Stimulated activated CD4-positive, alpha-beta T cell treated with anti-CD3 and anti-CD28 coated beads, Interleukin-1b, Interleukin-23, amount 100 ng/mL, for 1 hour (primary cell): ENCODE measurements at places on chromosomes 1 and 21.

GRCh38 chr1:66415866-66416265 is 118.1 kb upstream of the SGIP1 start:
- no peak for DNase-seq

DNA sequence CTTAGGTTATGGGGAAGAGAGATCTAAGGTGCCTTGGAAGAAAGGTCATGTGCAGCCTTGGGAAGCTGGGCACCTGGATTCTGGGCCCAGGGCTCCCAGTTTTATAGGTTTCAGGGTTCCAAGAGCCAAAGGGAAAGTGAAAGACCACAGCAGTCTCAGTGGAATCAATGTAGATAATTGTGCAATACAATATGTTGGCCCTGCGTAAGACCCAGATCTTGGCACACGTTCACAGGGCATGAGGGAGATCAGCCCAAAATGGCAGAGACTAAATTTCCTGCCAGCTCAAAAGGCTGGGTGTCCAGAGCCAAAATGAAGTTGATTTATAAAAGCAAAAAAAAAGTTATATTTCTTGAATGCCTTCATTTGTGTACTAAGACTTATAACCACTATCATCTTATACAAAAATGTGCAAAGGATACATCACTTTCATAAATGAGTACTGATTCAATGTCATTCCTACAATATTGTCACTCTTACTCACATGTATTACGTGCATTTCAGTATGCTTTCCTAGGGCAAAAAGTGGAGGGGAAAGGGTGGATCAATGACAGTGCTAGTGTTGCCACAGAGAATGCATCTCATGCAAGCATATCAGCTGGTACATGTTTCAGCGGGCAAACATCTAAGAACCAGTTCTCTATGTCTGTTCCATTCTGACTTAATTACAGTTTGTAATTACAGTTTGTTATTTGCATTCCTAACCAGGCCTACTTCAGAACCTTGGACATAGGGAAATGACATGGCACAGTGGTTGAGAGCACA is 22.5 kb upstream of the NPL start:
- no peak for DNase-seq

- peak; percentile 40 for DNase-seq
Measured at GRCh38 chr1:223363856-223364684, at the start of gene SUSD4. SUSD4 (minus strand) TSS chr1:223364176; CDS start chr1:223363425, 751 bp downstream.

DNA sequence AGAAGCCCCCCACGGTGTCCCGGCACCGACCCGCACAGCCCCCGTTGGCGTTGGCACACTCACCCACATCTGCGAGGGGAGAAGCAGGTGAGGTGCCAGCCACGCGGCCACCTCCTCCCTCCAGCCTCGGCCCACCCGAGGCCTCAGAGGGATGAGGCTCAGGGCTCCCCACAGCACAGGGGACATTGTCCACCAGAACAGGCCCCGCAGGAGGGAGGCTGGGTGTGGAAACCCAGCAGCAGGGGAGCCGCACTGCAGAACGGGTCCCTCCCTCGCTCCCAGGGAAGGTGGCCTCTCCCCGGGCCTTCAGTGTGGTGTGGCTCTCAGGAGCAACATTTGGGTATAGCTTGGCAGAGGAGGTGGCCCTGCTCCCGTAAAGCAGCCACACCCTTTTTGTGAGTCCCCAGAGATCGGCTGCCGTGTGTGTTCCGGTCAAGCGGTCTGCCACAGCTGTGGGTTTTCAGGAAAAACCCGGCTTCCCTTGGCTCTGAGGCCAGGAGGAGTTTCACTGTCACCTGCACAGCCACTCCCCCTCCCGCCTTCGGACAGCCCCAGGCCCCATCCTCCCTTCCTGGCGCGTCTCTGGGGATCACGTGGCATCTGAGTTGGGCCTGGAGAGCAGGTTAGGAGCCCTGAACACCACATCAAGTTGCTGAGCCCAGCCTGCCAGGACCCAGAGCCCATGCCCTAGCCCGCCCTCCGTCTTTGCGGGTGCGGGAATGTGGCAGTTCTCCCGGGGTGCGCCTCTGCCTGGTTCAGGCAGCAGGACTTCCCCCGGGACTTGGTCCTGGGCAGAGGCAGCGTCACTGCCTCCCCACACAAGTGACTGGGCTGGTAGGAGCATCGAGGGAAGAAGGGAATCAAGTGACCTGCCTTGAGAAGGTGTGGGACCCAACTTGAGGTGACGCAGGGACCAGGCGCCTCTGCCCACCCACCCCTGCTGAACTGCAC is 64.0 kb downstream of the MEGF6 start:
- no peak for DNase-seq
